Activated T-helper 1 cell treated with anti-CD3 and anti-CD28 coated beads, Interleukin-2, amount 50 U/mL, for 16 hours (primary cell): ENCODE measurements at places on chromosomes 3 and 15.

DNA sequence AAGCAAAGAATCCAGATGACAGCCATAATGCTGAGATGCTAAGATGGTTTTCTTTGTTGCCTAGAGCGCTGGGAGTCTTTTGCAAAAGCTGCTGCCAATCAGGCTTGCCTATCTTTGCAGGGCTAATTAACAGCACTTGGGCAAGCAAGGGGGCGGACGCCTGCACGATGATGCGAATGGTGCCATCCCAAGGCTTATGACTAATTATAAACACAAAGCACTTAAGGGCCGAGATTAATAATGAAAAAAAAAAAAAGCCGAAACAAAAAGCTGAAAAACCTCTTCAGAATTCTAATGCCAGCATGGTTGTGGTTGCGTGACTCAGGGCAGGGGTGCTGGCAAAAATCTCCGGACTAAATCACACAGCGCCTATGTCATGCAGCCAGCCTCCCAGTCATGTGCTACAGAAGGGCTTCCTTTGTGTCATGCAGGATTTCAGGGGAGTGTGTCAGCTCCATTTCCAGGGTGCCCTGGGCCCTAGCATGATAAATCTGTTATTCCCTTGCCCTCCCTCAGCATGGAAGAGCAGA lies 185.0 kb upstream of the ANKRD28 start:
- DNase-seq = no peak

DNA sequence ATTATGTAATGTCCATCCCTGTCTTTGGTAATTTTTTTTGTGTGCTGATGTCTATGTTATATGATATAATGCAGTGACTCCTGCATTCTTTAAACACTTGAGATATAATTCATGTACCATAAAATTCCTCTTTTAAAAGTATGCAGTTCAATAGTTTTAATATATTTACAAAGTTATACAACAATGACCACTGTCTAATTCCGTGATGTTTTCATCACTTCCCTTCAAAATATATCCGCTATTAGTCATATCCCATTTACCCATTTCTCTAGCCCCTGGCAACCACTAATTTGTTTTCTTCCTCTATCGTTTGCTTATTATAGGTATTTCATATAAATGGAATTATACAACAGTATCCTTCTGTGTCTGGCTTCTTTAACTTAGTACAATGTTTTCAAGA lies 64.9 kb upstream of the SUCLG2 start:
- DNase-seq = no peak

DNA sequence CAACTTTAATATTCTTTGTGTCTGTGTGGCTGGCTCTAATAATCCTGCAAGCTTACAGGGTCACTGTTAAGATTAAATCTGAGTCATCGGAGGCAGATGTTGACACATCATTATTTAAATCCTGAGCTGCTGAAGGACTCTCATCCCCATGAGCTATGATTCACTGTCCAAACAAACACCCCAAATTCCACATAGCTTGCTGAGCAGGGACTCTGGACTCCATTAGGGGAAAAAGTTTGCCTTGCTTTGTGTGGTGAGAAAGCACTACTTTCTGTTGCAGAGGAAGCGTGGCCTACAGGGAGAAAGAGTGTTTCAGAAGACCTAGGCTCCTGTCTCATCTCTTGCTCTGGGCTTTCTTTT lies 213.7 kb downstream of the PDCD6IP start:
- DNase-seq = no peak

GRCh38 chr3:14118400-14119381 lies 6.0 kb downstream of the CHCHD4 start:
- no peak for DNase-seq

DNA sequence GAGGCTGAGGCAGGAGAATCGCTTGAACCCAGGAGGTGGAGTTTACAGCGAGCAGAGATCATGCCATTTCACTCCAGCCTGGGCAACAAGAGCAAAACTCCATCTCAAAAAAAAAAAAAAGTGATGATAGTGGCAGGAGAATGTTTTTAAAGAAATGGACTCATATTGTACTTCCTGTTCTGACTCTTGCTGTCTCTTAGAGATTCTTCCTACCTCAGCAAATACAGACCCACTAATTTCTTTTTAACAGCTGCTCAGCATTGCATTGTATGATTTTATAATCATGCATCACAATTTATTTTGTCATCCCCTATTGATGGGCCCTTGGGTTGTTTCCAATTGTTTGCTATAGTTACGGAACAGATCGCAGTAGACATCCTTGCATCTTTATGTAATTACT lies 8.8 kb upstream of the ANKDD1A start:
- DNase-seq = no peak

DNA sequence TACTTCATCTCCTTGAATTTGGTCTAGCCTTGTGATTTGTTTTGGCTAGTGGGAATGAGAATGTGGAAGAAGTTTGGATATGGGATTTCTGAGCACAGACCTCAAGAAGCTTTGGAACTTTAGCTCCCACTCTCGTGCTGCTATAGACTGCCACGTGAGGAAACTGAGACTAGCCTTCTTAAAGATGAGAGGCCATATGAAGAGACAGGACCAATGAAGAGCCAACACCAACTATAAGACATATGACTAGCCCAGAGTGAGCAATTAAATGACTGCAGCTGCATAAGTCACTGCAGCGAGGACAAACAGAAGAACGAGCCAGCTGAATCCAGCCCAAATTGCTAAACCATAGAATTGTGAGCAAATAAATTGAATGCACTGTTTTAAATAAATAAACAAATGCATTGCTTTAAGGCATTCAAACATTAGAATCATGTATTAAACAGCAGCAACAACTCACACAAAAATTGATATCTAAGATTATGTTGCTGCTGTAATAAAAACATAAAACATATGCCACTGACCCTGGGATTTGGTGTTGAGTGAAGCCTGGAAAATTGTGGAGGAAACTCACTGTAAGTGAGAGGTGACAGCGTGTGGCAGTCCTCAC lies 15.7 kb upstream of the CNTN4 start:
- DNase-seq = no peak

DNA sequence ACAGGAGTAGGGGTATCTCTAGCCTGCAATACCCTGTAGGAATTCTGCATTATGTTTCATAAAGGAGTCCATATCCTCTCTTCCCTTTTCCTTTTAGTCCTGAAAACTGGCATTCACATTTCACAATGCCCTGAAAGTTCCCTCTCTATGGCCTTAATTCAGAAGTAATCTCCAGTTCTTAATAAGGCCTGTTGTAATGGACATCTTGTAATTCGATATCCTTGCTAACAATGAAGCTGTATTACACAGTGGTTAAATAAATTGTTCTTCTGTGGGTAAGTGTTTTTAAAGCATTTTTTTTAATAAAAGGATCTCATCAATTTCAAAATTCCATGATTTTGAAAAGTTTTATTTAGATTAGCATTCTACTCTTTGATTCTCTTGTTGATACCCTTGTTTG lies 34.3 kb upstream of the NEO1 start:
- no peak for DNase-seq

- DNase-seq = no peak
Measured at GRCh38 chr3:67798412-67798811, 144.0 kb upstream of the SUCLG2 start.

DNA sequence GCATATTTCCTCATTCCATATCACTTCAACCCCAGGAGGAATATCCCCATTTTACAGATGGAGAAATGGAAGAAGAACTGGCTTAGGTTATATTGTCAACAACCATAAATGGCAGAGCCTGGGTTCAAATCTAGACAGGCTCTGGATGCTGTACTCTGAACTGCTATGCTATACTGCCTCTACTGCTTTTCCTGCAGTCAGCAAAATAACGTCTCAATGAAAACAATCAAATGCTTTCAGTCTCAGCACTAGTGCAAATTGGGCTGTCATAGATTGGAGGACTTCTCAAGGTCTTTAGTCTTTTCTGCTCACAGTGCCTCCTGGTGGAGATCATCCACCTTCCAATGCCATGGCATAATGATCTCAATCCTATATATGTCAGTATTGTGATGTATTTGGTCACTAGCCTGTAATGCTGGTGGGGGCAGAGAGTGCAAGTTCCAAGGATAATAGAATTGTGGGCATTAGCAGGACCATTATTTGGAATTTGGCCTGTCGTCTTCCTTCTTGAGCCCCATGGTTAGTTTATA lies 285.0 kb downstream of the CLSTN2 start:
- DNase-seq = no peak

DNA sequence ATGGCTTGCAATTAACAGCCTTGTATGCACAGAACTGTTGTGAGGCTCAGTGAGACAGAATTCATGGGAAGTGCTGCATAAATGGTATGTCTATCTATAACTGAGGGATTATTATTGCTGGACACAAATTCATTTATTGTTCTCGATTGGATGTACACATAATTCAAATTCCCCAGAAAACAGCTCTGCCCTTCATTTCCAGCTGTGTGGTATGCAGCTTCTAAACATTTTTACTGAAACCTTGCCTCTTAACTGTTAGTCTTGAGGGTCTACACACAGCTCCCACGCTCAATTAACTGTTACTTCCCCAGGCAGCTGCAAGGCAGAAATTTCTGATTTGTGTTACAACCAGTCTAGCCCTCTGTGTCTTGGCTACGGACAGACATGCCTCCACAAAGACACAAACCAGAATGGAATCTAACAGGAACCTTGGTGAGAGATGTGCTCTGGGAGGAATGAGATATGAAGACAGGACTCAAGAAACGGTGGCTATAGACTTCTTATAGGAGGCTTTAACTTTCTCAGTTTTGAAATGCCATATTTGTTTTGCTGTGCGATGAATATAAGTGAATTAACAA lies 139.7 kb upstream of the TBL1XR1 start:
- DNase-seq = no peak

- no peak for DNase-seq
Measured at GRCh38 chr15:70605606-70606410, 157.6 kb downstream of the UACA start.

DNA sequence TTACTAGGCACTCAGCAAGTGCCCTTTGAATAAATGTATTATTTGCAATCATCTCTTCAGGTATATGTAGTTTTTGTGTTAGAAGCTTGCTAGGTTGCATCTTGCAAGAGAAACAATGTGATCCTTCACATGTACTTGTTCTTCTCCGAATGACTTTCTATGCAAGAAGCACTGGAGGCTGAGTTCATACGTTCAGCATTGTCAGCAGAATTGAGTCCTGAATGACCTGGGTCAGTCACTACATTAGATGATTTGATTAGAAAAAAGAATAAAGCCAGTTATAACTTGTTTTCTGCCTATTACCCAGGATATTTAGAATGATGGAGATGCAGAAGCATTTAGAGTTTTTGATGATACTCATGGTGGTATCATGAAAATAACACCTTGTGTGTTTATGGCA lies 479.1 kb upstream of the TPRG1 start:
- no peak for DNase-seq

DNA sequence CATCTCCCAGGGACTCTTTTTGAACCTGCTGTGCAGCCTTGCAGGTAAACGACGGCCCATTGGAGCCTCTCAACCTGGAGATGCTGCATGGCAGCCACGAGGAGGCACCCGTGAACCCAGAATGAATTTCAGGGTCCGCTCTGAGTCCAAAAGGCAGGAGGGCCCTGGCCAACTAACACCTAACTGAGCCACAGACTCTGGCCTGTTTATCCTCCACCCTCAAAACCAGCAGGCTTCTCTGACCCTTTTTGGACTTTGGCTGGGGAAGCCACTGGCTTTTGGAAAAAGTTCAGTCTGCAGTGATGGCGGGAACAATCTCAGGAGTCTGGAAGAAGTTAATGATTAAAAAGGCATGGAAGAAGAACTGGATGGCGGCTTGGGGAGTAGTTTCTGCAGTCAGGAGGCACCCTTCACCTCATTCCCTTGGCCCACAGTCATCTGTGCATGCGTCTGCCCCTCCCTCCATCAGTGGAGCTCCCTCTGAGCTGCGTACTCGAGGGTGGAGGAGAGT lies 4.1 kb downstream of the PXYLP1 start:
- no peak for DNase-seq

DNA sequence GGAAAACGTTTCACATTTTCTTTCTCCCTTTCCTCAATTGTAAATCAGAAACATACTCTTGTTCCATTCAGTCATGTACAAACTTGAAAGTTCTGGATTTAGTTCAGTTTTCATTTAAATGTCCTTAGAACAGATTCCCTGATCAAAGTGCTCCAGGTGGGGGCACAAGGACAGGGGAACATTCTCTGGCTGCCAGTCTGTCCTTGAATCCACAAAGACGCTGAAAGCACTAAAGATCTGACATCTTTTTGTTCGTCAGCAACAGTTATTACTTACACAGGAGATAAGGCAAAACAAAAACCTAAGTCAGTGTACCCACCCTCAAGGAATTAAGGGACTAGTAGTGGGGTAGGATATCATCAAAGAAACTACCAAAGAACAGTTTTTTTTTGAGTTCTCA lies 139.2 kb downstream of the GHSR start:
- DNase-seq = no peak

DNA sequence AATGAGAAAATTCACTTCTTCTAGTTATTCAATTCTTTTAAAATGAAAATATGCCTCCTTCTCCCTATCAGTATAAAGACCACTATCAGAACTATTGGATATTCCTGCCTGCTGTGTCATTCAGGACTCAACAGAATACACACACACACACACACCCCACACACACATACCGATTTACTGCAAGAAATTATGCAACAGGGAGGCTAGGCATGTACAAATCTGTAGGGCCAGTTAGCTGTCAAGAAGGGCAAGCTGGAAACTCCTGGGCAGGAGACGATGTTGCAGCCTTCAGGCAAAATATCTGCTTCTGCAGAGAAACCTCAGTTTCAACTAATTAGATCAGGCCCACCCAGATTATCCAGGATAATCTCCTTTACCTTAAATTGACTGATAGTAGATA lies 13.9 kb upstream of the RYR3 start:
- no peak for DNase-seq

- DNase-seq = no peak
Measured at GRCh38 chr3:183328823-183329222, 75.8 kb downstream of the B3GNT5 start.
